ENCODE measurements at places on chromosomes 2 and 18.

DNA sequence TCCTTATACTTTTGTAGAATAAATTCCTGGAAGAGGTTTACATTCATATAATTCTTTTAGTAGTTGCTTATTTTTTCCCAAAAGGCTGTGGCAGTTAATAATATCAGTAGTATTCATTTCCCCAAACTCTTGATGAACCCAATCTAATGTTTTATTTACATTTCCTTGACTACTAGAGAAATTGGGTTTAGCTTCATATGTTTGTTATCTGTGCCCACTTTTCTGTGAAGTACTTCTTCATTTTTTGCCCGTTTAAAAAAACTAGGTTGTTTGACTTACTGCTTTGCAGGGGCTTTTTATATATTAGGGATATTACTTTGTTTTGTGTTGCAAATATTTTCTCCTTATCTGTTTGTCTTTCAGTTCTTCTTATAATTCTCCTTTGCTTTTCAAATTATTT, 17.2 kb downstream of the RALB start:
- DNase-seq, result no peak

GRCh38 chr2:207711750-207712530, 500 bp downstream of the CCNYL1 start:
- DNase-seq, result peak; percentile 73

DNA sequence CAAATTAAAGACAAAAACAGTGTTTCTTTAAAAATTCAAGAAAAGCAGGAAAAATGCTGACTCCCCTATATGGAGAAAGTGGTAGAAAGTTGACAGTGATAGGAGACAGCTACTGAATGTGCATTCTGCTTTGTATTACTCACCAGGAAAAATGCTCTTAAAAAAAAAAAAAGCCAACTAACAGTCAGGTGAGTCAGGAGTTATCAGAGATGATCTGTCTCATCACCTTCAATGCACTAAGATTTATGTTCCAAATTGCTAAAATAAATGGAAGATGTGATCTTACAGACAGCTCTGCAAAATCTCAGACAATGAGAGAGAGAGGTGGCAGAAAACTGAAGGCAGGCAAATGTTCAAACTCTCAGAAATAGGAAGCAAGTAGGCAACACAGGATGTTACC, 47.6 kb upstream of the ZNF521 start:
- DNase-seq, result peak; percentile 43

DNA sequence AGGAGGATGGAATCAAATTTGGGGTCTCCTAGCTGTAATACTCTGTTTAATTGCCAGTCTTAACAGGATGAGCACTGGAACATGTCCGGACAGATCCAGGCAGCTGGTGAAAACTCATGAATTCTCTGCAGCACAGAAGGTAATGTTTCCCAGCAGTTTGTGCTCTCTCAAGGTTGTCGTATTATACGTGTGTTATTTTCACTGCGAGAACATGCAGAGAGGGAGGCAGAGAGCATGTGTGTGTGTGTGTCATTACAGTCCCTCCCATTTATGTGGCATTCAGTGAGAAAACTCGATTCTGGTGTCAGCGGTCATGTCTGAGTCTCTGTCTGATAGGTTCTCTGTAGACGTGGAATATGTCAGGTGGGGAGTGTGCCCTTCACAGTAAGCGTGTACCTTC, 150.2 kb upstream of the POU3F3 start:
- DNase-seq, result no peak

DNA sequence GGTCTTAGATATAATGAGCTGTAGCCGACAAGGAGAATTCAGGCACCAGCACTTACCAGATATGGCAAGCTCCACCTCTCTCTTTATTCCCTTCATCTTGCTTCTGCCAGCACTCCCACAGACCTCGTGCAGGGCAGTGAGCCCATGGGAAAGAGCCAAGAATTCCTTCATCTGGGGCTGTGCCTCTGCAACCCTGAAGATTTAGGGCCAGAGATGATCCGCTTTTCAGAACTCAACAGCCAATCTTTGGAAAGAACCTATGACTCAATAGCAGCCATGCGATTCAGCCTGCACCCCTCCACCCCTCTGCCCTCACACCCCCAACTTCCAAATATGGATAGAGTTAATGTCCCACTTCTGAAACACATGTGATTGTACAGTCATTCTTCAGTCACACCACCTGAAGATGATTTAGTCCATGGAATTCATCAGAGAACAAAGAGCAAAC, 533.7 kb upstream of the TNP1 start:
- peak; percentile 93 for DNase-seq

- DNase-seq, result no peak
Observed at GRCh38 chr2:121833358-121833723, 77.9 kb downstream of the TSN start.

DNA sequence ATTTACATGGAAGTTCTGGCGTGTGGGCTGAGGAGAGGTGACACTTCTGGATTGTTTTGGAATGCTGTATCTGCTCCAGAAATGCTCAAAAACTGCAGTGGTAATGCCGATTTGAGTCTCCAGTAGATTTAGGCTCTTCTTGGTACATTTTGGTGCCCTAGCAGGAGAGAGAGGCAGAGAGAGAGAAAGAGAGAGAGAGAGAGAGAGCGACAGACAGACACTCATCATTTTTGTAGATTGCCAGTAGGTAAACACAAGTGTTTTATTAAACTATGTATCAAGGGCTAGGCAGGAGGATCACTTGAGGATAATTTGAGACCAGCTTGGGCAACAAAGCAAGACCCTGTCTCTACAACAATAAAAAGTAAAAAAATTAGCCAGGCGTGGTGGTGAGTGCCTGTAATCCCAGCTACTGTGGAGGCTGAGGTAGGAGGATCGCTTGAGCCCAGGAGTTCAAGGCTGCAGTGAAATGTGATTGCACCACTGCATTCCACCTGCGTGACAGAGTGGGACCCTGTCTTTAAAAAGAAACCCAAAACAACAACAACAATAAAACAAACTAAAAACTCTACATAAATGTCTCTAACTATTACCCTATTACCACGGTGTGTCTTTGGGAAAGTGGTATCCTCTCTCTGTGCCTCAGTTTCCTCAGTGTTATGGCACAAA, 60.2 kb downstream of the GATA6 start:
- no peak for DNase-seq

- no peak for DNase-seq
Observed at GRCh38 chr2:100202567-100202966, 60.2 kb upstream of the AFF3 start.

DNA sequence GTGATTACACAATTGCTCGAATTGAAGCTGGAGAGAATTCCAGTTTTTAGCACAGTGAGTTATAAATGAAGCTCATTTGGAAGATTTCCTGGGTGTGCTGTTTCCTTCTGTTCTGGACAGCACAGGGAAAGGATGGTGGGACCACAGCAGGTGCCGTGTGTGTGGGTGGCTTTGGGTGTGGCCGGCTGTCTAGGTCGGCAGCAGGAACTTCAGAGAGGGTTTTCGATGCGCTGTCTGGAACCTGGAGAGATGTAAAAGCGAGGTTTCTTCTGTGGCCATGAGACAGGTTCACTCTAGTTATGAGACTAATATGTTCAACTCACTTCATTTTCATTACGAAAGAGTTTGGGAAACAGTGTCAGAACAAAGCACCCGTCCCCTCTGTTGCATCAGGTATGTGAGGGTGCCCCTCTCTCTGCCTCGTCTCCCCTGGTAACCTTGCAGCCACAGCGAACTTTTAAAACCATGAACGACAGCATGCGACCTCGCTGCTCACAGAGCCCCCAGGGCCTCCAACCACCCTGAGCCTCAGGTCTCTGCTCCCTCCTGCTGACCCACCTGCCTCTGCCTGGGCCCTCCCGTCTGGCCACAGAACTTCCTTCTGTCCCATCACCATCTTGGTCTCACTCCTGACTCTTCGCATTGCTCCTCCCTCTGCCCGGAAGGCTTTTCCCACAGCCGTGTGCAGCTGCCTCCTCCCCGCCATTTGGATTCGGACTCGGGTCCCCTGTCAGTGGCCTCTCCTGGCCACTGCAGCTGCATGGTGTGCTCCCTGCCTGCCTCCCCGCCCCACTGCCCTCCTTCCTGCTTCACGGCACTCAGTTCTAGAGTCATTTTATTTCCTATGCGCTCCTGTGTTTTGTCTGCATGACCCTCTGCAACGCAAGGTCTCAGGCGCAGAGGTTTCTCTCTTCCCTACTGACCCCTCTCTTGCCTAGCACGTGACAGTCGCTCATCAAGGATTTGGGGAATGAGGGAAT, 151.2 kb downstream of the NDUFA10 start:
- DNase-seq, result no peak

DNA sequence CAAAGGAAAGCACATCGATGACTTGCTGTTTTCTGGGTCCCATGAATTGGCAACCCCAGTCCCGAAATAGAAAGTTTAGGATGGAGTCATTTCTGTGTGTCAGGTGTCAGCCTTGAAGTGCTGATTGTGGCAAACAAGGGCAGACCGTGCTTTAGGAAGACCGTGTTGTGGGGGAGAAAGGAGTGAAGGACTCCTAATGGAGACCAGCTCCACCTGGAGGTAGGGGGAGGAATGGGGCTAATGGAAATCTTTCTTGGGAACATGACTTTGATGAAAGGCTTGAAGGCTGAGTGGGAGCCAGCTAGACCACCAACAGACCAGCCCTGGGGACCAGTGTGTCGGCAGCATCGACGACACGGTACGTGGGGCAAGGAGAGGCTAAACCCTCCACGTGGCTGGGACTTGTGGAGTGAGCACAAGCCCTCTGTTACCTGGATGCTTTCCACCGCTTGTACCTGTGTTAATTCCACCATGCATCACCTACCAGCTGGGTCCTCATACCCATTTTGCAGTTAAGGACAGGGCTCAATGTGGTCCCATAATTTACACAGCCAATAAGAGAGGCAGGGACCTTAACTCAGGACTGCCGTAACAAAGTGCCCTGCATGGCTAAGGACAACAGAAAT, 104.2 kb downstream of the SH3BP4 start:
- DNase-seq, result peak; percentile 38

DNA sequence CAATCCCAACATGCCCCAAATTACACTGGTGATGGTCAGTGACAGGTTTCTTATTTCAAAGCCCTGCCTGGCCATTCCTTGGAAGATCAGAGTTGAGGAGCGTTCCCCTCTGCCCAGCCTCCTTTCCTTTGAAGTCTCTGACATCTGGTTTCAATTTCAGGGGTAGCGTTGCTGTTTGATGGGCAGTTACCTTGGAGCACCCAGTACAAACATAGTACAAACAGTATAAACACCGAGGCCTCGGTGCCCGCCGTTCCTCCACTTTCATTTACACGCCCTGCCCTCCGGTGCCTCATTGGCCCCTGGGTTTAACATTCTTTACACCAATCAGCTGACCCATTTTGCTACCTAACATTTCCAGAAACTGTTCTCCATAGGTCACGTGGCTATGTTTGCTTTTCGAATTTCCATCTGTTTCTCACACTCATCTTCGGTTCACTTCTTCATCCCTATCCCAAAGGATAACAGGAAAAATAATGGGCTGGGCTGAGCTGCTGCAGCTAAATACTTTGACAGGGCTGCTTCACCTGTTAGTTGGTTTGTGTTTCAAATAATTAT, 65.6 kb downstream of the NRP2 start:
- DNase-seq, result no peak

- no peak for DNase-seq
Observed at GRCh38 chr18:2994603-2995432, 18.1 kb downstream of the LPIN2 start.

DNA sequence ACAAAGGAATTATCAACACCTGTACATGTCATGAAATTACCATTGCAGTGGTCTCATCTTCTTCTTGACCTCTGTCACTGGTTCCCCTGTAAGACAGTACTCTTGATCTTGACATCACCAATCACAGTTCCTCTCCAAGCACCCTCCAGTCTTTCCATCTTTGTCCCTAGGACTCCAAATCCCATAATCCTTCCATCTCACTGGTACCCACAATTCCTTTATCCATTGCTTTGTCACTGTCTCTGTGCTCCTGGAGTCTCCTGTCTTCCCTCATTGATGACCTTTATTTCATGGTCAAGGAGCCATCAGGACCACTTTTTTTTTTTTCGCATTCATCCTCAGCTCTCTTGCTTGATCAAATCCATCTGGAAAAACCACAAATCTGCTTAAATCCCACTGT, 56.7 kb downstream of the COL4A3 start:
- no peak for DNase-seq

- DNase-seq, result peak; percentile 48
Observed at GRCh38 chr2:148794558-148794957, 80.5 kb upstream of the KIF5C start.

- no peak for DNase-seq
Observed at GRCh38 chr2:241541564-241542277, 16.8 kb upstream of the BOK start.

DNA sequence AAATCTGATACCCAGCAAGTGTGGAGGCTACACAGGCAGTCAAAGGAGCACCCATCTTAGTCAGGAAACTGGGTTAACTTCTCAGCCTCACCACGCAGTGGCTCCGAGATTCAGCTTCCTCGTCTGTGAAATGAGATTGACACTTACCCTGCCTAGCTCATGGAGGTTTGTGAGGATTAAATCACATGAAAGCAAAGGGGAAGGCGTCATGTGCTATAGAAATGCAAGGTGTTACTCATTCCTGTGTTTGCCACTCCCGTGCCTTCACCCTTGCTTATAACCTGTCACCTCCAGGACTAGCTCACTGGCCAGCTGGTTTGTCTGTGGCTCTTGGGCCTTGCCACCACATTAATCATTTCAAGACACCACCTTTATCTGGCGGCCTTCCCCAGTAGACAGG, 118.9 kb upstream of the FOSL2 start:
- no peak for DNase-seq

DNA sequence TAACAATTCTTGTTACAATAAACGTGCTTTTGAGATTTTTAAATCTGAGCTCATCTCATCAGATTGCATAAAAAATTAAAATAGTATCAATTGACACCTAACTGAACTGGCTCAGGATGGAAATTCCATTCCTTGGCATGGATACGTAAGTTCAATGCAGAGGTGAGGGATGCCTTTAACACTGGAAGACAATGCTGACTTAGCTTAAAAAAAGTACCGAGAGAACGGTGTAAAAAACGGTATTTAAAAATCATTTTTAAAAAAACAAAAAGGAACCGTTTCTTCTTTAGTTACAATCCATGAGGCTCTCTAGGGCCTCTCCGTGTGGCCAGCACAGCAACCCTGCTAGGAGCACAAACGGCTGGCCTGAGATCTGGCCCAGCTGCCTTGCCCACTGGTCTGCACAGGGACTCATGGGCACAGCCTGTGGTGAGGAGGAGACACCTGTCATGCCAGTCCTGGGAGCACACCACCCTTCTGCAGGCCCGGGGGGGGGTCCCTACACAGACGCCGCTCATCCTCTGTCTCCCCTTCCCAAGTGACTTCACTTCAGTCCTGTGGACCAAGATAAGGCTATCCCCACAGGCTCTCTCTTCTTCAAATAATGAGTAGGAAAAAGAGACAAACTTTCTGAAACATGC, 45.2 kb downstream of the FAM168B start:
- no peak for DNase-seq

GRCh38 chr18:46722051-46722450, 34.8 kb downstream of the ST8SIA5 start:
- no peak for DNase-seq

DNA sequence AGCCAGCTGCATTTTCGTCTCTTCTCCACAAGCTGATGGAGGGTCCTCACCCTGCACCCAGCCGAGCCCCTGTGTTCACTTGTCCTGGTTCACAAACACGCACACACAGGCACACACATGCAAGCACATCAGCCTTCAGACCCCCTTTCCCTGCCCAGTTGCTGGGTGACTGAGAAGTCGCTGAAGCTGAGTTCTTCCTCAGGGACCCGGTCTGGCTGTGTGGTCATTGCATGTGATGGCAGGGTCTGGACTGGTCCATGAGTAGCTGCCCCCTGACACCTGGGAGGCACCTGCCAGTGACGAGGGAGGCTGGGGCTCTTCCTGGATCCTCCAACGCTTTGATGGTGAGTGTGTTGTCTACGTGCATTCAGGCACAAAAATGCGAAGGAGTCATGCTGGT, 546.1 kb upstream of the SALL3 start:
- no peak for DNase-seq

- no peak for DNase-seq
Observed at GRCh38 chr2:43465234-43465633, 130.6 kb downstream of the THADA start.
